ENCODE measurements at places on chromosomes 4 and X.

GRCh38 chr4:77586951-77587383, 18.7 kb upstream of the CXCL13 start:
- peak; percentile 22 for DNase-seq

GRCh38 chrX:129779086-129779672, 570 bp upstream of the SASH3 start:
- DNase-seq, result no peak

DNA sequence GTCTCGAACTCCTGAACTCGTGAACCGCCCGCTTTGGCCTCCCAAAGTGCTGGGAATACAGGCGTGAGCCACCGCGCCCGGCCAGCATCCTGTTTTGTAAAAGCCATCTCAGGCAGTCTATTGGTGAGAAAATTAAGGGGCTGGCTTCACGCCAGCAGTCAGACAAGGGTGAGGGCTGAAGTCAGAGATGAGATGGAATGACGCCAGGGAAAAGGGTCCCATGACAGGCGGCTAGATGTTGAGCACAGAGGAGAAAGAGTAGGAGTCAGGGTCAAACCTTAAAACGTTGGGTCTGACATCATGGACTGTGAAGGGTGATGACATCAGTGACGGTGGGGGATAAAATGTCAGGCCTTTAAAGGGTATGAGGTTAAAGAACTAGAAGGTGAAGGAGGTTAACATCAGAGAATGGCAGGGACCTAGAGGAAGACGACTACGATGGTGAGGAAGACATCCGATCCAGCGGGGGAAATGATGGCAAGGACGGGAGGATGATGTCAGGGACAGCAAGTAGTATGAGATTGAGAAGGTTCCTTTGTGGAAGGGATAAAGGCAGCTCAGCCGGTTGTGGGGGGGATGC, 504 bp upstream of the RBM3 start:
- peak; percentile 14 for DNase-seq

- peak; percentile 43 for DNase-seq
Measured at GRCh38 chr4:39044956-39045826, 13.0 kb upstream of the TMEM156 start.

DNA sequence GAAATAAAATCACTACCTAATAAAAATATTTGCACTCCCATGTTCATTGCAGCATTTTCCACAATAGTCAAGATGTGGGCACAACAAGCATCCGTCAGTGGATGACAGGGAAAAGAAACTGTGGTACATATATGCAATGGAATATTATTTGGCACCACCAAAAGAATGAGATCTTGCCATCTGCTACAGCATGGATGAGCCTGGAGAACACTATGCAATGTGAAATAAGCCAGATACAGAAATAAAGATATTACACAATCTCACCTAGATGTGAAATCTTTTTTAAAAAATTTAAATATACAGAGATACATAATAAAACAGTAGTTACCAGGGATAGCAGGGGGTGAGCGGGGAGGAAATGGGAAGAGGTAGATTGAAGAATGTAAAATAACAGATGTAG, 44.8 kb downstream of the LDB2 start:
- no peak for DNase-seq

DNA sequence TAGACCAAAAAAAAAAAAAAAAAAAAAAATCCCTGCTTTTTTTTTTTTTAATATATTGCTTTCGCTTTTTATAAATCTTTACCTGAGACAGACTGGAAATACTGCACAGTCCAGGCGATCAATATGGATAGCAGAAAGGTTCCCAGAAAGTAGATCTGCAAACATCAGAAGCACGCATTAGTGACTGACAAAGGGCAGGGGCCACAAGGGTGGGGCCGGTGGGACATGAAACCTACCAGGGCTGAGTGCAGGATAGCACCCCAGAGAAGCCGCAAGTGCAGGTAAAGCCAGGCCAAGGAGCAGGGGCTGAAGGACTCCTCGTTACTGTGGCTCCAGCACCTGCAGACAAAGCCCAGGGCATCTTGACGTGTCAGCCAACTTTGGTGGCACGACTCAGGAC, 101.8 kb downstream of the SLC34A2 start:
- no peak for DNase-seq

GRCh38 chr4:181216501-181216900, 1026.7 kb upstream of the TENM3 start:
- no peak for DNase-seq

DNA sequence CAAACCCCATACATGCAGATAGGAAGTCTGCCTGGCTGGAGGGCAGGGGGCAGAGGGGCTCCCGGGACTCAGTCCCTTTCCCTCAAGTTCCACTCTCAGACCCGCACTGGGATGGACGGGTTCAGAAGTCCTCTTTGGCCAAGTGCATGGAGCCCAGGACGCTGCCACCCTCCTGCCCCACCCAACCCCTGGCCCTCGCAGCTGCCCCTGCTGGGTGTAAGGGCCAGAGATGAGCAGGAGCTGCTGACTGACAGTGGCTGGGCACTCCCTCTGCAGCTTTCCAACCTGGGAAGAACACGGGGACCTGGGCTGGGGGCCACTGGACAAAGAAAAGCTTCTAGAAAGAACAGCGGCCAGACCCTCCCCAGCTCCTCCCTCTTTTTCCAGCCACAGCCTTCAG, 3.4 kb downstream of the L1CAM start:
- DNase-seq, result no peak

- DNase-seq, result no peak
Measured at GRCh38 chrX:17098516-17099247, 152.2 kb downstream of the REPS2 start.

GRCh38 chrX:149151805-149152757, 353.0 kb downstream of the IDS start:
- DNase-seq, result no peak

DNA sequence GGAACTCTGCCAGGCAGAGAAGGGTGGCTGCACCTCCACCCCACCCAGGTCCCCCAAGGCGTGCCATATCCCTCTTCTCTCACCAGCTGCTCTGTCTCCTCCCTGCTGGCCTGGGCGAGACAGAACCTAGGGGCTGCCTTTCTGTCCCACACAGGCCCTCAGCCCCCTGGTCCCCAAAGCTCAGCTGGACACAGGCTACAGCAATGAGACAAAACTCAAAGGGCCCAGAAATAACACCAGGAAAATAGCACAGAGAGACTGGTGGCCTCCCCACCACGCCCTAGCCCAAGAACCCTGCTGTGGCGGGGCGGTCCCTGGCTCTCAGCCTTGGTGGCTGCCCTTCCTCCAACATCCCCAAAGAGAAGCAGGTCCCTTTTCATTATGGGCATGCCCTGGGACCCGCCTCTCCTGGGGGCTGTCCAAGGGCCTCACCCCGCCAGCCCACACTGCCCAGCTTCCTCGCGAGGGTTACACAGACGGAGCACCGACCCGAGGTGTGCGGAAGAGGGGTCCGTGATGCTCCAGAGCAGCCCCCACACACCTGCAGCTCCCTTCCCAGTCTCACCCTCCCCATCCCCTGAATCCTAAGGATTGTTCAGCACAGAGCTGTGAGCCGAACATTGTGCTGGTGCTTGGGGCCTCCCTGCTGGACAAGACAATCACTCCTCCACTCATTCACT, 67.7 kb upstream of the HMX1 start:
- DNase-seq, result no peak

- DNase-seq, result no peak
Measured at GRCh38 chr4:3683077-3683743, 83.0 kb upstream of the ADRA2C start.

GRCh38 chrX:8636497-8636896, 95.4 kb downstream of the ANOS1 start:
- no peak for DNase-seq

DNA sequence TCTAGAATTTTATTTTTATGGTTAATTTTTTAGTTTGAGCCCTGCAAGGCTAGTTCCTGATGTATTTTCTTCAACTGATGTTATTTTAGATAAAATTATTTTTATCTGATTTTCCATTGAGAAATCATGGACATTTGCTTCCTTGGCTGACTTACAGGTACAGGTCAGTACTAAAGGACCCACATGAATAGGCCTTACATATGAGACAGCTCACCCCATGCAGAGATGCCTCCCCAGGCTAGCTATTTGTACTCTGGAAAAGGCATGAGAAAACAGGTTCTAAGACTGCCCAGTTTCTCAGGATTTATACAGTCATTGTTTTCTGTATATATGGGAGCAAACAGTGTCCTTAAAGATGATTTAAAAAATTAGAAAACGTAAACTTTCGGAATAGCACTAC, 255.5 kb downstream of the BMPR1B start:
- DNase-seq, result no peak

- DNase-seq, result no peak
Measured at GRCh38 chrX:1215123-1215823, 2.8 kb upstream of the CRLF2 start.

- DNase-seq, result peak; percentile 13
Measured at GRCh38 chr4:52376132-52376704, 282.9 kb downstream of the USP46 start.

GRCh38 chrX:69616457-69617203, 717 bp downstream of the EDA start:
- DNase-seq, result peak; percentile 1

GRCh38 chr4:107600436-107600835, 119.6 kb downstream of the PAPSS1 start:
- DNase-seq, result no peak

DNA sequence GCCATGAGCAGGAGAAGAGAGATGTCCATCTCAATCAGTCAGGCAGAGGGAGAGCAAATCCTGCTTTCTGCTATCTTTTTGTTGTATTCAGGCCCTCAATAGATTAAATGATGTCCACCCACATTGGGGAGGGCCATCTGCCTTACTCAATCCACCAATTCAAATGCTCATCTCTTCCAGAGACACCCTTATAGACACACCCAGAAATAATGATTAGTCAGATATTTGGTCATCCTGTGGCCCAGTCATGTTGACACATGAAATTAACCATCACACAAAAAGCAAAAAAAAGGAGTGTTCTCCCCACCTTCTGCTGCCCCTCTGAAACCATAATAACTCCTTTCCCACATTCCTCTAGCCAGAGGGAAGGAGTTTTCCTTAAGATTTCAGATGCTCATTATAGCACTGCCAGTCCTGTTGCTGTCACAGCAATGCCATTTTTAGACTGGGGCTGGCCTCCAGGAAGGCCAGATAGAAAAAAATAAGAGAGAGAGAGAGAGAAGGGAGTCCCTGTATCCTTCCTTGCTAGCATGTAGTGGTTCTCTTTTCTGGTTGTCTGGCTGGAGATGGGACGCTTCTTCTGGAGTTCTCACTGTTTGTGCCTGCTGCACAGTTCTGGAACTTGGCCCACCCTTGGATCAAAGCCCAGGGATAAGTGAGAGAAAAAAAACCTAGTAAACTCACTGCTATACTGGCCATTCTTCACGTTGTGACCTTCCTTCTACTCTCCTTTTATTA, 177.7 kb downstream of the RBM46 start:
- no peak for DNase-seq

GRCh38 chrX:132216806-132217202, 2.4 kb downstream of the RAP2C start:
- peak; percentile 20 for DNase-seq

- DNase-seq, result no peak
Measured at GRCh38 chr4:100314057-100314456, 123.8 kb upstream of the DDIT4L start.

GRCh38 chr4:5292101-5292500, 240.8 kb downstream of the STK32B start:
- no peak for DNase-seq

DNA sequence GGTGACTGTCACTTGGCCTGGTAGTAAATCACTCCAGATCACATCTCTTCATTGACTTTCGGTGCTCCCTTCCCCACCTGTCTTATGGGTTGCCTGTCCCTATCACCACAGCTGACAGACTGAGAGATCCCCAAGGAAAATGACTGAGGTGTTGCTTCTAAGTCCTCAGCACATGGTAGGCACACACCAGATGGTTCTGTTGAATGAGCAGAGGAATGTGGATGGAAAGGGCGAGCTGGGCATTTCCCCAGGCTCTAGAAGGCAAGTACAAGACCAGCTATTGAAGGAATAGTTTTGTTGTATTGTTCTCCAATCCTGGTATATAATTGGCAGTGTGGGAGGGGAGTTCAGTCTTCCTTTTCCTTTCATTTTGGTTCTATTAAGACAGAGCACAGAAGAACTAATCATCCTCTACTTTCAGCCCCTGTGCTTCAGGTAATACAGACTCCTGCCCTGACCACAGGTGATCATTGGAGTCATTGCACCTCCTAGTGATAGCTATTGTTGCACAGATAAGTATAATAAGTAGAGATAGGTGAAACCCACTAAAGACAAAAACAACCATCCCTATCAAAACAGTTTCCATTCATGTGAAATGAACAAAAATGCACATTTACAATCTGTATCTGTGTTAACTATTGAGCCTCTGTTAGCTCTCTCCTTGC, 158.6 kb downstream of the TRAM1L1 start:
- DNase-seq, result no peak

DNA sequence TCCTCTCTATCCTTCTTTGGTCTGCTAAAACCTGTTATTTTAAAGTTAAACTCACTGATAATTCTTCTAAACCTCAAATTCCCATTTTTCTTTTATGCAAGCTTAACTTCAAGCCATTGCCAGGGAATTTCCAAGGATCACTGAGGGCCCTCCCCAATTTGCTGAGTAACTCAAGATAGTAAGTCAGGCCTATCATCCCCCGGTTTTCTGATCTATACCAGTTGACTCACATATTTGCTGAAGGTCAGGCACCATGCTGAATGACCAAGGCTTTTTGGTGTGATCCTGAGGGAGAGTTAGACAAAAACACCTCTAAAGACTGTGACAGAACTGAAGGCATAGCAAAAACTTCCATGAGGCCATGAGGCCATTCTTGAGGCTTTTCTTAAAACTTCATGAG, 1301.9 kb downstream of the PCDH7 start:
- no peak for DNase-seq

DNA sequence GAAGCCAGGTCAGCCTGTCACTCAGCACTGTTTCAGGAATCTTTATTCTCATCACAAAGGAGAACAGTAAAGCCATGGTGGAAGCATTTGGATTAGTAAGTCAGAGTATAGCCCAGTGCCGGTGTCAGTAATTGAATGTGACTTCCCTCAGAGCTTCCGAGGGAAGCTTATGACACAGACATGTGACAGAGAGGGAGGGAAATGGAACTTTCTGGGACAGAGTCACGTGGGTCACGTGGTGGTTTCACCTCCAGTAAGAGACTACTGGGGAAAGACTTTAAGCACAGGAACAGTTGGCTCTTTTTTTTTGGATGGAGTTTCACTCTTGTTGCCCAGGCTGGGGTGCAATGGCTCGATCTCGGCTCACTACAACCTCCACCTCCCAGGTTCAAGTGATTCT, 53.3 kb upstream of the CCDC160 start:
- no peak for DNase-seq

DNA sequence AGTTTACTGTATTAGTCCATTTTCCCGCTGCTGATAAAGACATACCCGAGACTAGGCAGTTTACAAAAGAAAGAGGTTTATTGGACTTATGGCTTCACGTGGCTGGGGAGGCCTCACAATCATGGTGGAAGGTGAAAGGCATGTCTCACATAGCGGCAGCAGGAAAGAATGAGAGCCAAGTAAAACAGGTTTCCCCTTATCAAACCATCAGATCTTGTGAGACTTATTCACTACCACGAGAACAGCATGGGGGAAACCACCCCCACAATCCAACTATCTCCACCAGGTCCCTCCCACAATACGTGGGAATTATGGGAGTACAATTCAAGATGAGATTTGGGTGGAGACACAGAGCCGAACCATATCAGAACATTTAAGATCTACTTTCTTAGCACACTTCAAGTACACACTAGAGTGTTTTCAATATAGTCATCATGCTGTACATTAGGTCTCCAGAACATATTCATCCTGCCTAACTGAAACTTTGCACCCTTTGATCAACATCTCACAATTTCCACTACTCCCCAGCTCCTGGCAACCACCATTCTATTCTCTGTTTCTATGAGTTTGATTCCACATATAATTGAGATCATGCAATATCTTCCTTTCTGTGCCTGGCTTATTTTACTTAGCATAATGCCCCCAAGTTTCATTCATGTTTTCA, 341.0 kb downstream of the ARHGAP24 start:
- DNase-seq, result no peak

- DNase-seq, result no peak
Measured at GRCh38 chrX:137574102-137574783, 8.3 kb downstream of the ZIC3 start.
